ENCODE measurements at places on chromosomes 2 and 18.

- no peak for DNase-seq
Observed at GRCh38 chr18:36377626-36378025, 80.1 kb downstream of the FHOD3 start.

DNA sequence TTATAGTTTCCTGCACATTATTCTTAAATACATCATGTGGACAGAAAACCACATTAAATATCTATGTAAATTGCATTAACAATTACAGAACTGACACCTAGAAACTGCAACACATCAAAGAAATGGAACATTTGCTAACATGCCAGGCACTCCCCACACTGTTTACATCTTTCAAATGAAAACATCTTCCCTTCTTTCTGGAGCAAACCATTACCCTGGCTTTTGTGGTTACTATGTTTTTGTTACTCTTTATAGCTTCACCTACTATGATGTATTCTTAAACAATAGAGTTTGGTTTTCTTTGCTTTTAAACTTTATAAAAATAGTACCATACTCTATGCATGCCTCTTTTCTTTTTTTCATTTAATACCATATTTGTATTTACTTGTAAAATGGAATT lies 1894.5 kb upstream of the CELF4 start:
- no peak for DNase-seq

- DNase-seq, result no peak
Observed at GRCh38 chr2:85761512-85761944, 7.7 kb downstream of the ATOH8 start.

- DNase-seq, result no peak
Observed at GRCh38 chr2:142848023-142848606, 29.3 kb upstream of the KYNU start.

DNA sequence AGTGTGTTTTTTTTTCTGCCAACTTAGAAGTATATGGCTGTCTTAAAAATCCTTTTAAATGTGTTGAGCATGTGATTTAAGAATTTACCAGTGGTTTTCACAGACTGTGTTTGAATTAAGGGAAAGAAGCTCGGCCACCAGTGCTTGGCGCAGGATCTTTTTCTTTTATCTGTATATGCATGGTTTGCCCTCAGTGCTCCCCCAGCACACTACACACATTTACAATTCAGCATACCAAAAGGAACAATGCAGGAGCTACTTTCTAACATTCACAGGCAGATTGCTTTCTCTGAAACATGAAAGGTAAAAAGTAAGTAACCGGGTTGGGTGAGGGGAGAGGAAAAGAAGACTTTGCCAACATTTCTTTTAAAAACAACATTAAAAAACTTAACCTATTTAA lies 3.9 kb downstream of the SALL3 start:
- no peak for DNase-seq

- no peak for DNase-seq
Observed at GRCh38 chr2:164567335-164567989, 53.8 kb downstream of the GRB14 start.

GRCh38 chr18:27606741-27607140 lies 421.6 kb upstream of the CHST9 start:
- no peak for DNase-seq

DNA sequence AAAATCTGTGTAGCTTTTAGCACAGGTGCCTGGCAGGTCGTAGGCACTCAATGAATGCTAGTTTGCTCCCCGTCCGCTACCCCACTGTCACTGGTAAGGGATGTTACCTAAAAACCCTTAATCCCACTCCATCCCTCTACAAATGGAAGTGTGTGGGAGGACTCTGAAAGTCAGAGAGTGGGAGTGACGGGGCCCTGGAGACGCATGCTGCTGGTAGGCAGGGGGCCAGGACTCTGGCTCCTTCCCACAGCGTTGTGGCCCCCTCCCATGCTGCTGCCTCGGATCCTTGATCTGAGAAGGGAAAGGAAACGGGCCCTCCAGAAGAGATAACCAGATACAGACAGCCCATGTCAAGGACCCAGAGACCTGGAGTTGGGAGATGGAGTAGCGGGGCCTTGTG lies 249.3 kb downstream of the HAUS1 start:
- no peak for DNase-seq

DNA sequence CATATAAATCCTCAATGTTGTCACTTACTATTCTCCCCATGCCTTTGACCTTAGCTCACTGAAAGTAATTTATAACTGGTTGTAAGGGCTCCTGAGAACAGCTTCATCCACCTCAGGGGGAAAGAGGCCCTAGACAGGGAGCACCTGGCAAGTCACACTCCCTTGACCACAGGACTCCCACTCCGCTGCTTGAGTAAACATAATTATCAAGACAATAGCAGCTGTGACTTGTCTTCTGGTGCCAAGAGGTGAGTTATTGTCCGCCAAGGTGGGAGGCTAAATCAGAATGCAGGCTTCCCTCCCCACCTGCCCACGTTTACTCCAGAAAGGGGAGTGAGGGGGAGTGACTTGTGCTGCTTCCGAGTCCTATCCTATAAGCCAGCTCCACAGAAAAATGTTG lies 230.6 kb upstream of the LRATD1 start:
- no peak for DNase-seq

GRCh38 chr2:152440049-152440448 lies 105.1 kb downstream of the FMNL2 start:
- DNase-seq, result no peak

GRCh38 chr2:86557836-86558235 lies 5.4 kb downstream of the CHMP3 start:
- no peak for DNase-seq

- peak; percentile 56 for DNase-seq
Observed at GRCh38 chr2:214410918-214411554, at the start of gene VWC2L. VWC2L (plus strand) TSS chr2:214411054; CDS start chr2:214414194, 3,140 bp downstream.

- no peak for DNase-seq
Observed at GRCh38 chr18:31241425-31241824, 76.5 kb upstream of the DSG1 start.

DNA sequence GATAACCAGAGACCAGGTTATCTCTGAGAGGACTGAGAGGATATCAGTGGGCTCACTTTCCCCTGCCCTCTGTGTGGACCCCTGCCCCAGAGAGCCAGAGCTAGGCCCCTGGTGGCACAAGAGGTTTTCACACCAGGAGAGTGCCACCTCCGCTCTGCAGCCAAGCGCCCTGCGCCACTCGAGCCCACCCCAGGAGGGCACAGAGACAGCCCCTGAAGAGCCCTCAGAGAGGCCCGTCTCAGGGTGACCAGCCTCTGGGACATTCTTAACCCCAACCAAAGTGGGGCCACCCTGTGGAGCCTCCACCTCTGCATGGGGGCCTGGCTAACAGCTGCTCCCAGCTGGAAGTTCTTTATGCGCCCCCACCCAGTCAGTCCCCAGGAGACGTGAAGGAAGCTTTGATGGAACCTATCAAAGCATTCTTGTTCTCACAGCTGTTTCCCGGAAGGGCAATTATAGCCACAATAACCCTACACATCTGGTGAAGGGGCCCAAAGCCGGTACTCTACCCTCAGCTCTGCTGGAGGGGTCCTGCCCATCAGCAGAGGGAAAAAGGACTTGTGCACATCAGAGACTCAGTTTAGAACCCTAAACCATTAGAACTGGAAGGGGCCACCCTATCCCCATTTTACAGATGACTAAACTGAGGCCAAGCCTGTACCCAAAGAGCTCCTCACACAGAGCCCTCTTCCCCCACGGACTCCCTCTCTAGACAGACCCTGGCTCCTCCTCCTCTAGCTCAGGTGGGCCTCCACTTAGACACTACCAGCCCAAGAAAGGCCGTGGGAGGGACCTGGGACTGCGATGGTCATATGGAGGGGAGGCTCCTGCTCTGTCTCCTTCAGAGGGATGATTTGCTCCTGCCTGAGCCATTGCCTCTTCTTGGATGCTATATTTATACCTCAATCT lies 101.1 kb downstream of the ZFP36L2 start:
- no peak for DNase-seq

GRCh38 chr2:160353166-160353565 lies 140.4 kb downstream of the RBMS1 start:
- DNase-seq, result peak; percentile 59

DNA sequence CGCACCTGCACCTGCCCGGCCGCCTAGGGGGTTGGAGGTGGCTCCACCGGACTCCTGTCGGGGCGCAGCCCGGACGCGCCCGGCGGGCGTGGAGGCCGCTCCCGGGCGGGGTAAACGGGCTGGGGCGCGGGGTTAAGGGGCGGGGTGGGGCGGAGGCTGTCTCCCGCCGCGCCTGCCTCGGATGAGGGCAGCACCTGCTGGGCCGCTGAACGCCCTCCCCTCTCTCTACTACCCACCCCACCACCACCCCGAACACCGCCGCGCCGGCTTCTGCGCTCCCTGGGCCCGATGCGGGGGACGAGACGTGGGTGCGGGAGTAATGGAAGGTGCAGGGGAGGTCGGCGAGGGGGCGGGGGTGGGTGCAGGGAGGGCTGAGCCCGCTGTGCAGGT lies 224.8 kb upstream of the ID2 start:
- DNase-seq, result peak; percentile 14

GRCh38 chr2:227817850-227818674 lies 4.4 kb downstream of the CCL20 start:
- peak; percentile 97 for DNase-seq

- peak; percentile 48 for DNase-seq
Observed at GRCh38 chr2:241035818-241036396, 37.5 kb downstream of the SNED1 start.
